ENCODE measurements at places on chromosomes 5 and 9. TPM values are rescaled to one million over a fixed set of nuclear protein-coding genes. Genes with fewer than 3 reads are reported as not detected.

Gene ZDHHC11B
- total RNA-seq = 1.2 TPM

Gene IFNK
- not detected for total RNA-seq

Gene PCDHB15
- 0.02 TPM for total RNA-seq

Gene LHX3
- total RNA-seq = 0.09 TPM

Gene ARSI
- total RNA-seq = 47.8 TPM

Gene PCA3
- total RNA-seq = not detected

Gene MEF2C
- total RNA-seq = 0.05 TPM

Gene DUSP1
- total RNA-seq = 485 TPM

Gene CCDC171
- total RNA-seq = 0.50 TPM

Gene MARCOL
- total RNA-seq = not detected

Gene NR2F1-AS1
- total RNA-seq = 4.1 TPM

Gene SLC34A1
- not detected for total RNA-seq

Gene CCNI2
- total RNA-seq = not detected

Gene FGFR4
- 25.0 TPM for total RNA-seq

Gene PCDHGB7
- 0.05 TPM for total RNA-seq

Gene EQTN
- not detected for total RNA-seq

Gene DDX4
- total RNA-seq = not detected

Gene TCF7
- 15.3 TPM for total RNA-seq

Gene BARHL1
- total RNA-seq = not detected

Gene B4GALT1
- total RNA-seq = 203 TPM

Gene PIK3R1
- 5.9 TPM for total RNA-seq

Gene SH3RF2
- total RNA-seq = 3.4 TPM

Gene CHSY3
- 0.13 TPM for total RNA-seq

Gene ZNF483
- total RNA-seq = 0.92 TPM

Gene TMEM171
- 7.5 TPM for total RNA-seq

Gene SLC36A3
- total RNA-seq = not detected

Gene PRRT1B
- 0.70 TPM for total RNA-seq

Gene SLIT3
- total RNA-seq = 13.1 TPM

Gene DOK3
- total RNA-seq = 4.1 TPM

Gene GPR150
- total RNA-seq = 0.18 TPM

Gene PCDHB9
- total RNA-seq = 0.08 TPM

Gene FOXE1
- total RNA-seq = 4.5 TPM

Gene PAPPA
- 24.8 TPM for total RNA-seq

Gene CNOT6
- 19.0 TPM for total RNA-seq

Gene FAM78A
- total RNA-seq = 0.32 TPM
